ENCODE measurements at places on chromosomes 7 and 10.

GRCh38 chr7:25656581-25657026 lies 428.3 kb upstream of the NPVF start:
- DNase-seq: no peak

- DNase-seq: no peak
Measured at GRCh38 chr7:39211581-39211980, 233.9 kb downstream of the POU6F2 start.

GRCh38 chr10:72887043-72887442 lies 6.5 kb upstream of the OIT3 start:
- DNase-seq: no peak

GRCh38 chr7:103574576-103574975 lies 128.6 kb upstream of the SLC26A5 start:
- DNase-seq: no peak

DNA sequence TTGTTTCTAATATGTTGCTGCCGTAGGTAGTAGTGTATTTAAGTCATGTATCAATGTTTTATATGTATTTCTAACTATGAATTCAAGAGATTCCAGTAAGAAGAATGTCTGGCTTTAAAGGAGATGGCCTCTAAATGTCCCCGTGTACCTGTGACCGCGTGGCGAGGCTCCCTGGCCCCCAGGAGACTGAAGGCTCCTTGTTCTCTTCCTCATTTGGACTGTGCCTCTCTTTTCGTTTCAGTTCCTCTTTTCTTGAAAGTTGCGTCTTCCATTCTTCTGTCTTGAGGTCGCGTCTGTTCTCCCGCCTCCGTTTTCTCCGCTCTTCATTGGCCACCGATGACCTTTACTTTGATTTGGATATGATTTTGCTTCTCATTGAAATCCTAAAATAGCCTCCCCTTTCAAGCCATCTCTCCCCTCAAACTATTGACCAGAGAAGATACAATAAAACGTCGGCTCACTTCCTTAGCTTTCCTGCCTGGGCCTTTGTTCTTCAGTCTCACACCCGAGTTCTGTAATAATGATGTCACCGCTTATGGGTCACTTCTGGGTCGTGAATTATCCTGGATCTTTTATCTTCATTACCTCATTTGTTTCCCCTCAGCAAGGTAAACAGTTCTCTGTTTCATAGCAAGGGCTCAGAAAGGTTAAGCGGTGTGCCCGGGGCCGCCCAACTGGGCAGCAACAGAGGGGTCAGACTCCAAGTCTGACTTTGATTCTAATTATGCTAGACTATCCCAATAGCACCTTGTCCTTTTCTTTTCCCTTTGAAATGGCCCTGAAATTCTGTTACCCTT lies 28.7 kb downstream of the WIPI2 start:
- no peak for DNase-seq

- no peak for DNase-seq
Measured at GRCh38 chr10:26911811-26912461, 51.2 kb upstream of the ABI1 start.

- no peak for DNase-seq
Measured at GRCh38 chr7:36710186-36710791, 14.0 kb downstream of the AOAH start.

DNA sequence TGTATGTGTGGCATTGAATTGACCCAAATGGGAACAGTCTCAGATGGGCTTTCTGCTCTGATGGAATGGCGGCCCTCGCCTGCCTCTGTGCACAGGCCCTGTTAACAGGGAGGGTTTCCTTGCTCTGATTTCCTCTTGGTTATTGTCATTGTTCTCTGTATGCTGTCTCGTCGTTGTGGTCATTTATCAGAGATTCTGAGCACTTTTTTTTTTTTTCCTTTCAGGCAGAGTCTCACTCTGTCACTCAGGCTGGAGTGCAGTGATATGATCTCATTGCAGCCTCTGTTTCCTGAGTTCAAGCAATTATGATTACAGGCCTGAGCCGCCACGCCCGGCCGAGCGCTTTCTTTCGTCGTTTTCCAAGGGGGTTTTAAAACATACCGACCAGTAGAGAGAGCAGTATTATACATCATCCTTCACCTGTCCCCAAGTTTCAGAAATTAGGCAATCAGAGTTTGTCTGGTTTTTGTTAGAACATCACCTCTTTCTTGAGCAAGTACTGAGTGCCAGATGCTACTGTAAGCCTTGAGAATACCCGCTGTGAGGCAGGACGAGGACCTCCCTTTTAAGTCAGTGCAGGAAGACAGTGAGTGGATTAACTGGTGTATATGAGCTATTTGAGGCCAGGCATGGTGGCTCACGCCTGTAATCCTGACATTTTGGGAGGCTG lies 6.5 kb downstream of the CHST12 start:
- no peak for DNase-seq

DNA sequence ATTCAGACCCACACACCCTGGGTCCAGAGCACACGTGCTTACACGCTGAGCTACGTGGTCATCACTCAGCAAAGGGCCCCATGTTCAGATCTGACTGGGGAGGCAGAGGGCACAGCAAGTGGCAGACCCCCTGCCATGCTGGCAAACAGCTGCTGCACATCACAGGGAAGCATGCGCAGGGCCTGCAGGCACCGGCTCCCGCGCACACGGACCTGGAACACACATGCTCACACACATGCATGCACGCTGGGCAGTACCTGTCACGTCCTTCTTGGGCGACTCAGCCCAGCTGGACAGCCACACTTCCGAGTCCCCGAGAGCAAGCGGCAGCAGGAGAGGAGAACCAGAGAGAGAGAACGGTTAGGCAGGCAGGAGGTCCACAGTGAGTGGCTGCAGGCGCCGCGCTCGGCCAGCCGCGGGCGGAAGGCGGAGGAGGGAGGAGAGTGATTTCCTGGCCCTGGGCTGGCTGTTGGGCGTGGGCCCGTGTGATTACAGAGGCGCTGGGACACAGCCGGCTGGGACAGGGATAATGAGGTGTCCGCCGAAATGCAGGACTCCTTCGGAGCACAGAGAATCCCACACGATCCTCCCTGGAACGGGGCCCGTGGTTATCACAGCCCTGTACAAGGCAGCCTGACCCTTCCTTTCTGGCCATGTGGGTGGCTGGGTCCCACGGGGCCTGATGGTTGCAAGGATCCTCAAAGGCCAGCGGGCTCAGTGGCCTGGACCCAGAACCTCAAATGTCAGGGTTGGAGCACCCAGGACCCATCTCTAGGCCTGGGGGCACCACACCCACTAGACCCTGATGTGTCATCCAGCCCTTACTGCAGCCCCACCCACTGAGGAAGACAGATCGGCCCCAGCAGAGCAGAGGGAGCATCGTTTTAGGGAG lies 175.1 kb downstream of the NEURL1 start:
- DNase-seq: no peak

All from activated CD8-positive, alpha-beta memory T cell treated with anti-CD3 and anti-CD28 coated beads for 4 hours (primary cell).